ENCODE measurements at places on chromosomes 3 and 15.

GRCh38 chr3:177228601-177229190, 31.4 kb upstream of the TBL1XR1 start:
- no peak for DNase-seq

- no peak for DNase-seq
Measured at GRCh38 chr3:173380681-173381080, 16.9 kb upstream of the NLGN1 start.

DNA sequence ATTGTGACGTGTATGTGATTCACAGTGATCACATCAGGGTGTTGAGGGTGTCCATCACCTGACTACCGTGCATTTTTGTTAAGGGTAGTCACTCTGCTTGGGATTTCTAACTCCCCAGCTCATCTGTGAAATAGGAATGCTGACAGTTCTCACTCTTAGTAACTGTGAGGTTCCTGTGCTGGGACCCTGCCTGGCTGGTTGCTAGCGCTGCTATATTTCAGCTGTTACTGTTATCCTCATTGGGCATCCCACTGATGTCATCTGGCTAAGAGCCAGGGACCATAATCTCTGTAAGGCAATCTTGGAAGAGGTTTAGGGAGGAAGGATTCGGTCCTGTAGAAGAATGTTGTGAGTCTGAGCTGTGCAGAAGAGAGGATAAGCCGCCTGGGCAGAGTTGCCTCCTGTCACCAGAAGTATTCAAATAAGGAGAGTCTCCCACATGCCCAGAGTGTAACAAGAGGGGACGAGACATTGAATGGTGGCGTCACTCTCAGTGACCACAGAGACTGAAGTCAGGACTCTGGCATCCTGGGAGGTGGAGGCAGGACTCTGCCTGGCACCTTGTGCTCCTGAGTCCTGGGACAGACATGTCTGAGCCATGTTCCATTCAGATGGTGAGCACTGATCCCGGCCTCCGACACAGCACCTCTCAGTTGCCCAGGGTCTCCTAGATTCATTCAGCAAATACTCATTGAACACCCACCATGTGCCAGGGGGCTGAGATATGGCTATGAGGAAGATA, 52.2 kb downstream of the FBLN2 start:
- DNase-seq = peak; percentile 50

DNA sequence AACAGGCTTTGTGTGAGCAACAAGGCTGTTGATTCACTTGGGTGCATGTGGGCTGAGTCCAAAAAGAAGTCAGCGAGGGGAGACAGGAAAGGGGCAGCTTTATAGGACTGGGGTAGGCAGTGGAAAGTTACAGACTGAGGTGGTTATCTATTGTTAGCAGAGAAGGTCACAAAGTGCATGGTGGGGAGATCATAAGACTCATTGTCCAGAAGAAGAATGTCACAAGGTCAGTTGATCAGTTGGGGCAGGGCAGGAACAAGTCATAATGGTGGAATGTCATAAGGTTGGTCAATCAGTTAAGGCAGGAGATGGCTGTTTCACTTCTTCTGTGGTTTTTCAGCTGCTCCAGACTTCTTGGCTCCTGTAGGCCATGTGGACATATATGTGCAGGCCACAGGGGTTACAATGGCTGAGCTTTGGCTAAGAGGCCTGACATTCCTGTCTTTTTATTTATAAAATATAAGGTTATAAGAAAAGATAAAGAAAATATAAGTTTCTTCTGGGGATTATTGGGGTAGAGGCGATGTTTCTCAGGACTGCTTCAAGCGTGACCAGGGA, 69.5 kb upstream of the SNTN start:
- DNase-seq = no peak

- DNase-seq = no peak
Measured at GRCh38 chr3:134106580-134106979, 76.9 kb upstream of the SLCO2A1 start.

DNA sequence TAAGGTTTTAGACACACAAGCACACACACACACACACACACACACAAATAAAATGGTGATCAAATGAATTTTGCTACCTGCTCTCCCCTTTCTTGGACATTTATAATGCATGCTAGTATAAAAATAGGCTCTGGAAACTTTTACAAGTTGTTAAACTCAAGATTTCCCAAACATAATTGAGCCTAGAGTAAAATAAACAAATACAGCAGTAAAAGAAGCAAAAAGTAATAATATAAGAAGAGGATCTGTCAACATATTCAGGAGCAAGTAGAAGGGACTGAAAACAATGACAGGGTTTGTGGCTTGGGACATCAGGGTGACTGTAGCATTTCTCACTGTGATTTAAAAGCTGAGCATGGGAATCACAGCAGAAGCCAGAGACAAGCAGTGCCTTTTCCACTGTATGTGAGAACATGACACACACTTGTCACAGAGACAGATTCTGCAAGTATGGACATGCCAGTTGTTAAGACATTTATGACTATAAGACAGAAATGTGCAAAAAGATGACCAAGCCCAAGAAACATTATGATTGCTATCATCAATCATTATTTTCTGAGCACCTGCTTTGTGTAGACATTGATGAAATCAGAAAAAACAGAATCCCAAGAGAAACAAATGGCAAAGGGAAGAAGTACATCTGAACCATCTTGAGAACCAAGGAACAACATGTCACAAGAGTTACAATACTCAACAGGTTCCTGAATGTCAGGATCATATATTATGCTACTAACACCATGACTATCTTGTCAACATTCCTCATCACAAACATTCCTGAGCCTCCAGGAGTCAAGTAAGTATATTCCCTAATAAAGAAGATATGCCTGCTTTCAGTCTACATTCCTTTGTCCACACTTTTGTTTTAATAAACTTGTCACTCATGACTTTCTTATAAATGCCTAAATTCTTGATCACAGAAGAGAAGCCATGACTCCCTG, 7.1 kb downstream of the THRB start:
- no peak for DNase-seq

DNA sequence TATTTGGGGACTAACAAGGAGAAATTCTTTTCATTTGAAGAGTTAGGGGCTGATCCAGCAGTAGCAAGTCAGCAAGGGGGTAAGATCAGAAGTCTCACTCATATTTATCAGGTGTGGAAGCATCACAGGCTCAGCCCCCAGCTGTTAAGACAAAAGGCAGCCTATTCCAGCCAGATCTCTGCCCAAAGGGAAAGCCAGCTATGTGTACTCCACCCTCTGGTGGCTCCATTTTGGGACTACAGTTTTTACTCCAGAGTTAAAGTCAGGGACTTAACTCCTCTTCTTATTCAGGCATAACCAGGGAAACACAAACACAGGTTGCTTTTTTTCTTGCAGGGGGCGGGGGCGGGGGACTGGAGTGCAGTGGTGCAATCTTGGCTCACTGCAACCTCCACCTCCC, 19.2 kb downstream of the UBP1 start:
- DNase-seq = no peak

- peak; percentile 68 for DNase-seq
Measured at GRCh38 chr3:187739561-187740332, 5.5 kb downstream of the BCL6 start.

DNA sequence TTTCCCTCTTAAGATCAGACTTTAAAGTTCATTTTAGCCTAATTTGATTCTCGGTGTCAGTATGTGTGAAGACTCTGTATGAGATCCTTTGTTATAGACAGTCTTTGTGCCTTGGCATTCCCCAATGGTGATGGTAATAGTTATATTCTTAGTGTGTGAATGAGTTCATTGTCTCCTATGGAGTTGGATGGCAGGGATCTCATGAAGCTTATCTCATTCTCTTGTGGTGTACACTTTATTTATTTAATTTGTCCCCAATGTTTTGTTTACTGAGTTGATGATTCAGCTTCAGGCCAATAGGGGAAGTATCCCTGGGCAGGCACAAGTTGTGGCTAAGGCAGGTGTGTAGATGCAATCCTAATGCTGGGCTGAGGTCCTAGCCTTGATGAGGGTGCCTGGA, 222.0 kb upstream of the DPPA4 start:
- no peak for DNase-seq

GRCh38 chr3:122080207-122080587, 25.0 kb downstream of the CD86 start:
- DNase-seq = no peak

GRCh38 chr3:186483611-186484340, 60.4 kb downstream of the CRYGS start:
- peak; percentile 23 for DNase-seq

- no peak for DNase-seq
Measured at GRCh38 chr15:70301396-70301795, 203.7 kb upstream of the TLE3 start.

GRCh38 chr15:70505936-70506912, 257.1 kb downstream of the UACA start:
- no peak for DNase-seq

- no peak for DNase-seq
Measured at GRCh38 chr3:15032650-15033049, 32.5 kb downstream of the MRPS25 start.

DNA sequence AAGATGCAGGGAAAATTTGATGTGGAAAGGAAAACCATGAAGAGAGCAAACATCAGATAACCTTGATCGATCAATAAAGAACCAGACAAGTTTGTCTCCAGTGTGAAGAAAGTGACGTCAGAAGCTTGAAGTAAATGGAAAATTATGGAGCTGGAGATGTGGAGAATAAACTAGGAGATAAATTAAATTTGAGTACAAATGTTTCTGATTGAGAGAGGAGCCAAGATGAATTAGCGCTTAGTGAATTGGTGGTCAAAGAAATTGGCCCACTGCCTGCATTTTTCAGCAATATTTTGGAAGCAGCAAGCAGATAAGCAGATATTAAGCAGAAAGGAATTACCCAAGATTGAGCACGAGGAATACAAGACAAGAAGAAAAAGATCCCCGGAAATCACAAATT, 567.3 kb upstream of the ZNF385D start:
- no peak for DNase-seq

DNA sequence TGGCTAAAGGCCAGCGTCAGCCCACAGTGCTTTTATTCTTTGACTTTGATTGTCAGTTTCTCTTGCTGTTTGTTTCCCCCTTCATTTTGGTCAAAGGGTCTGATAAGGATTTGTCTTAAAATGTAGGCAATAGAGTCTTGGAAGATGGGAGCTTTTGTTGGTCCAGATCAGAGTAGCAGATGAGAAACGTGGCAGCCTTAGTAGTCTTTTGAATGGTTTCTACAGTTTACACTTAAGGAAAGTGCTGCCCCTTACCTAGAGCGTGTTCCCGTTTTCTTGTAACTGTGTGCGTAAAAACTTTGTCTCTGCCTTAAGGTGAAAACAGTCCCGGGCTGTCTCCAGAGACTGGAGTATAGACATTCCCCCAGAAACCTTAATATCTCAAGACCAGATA, 630 bp downstream of the LXN start:
- DNase-seq = no peak

DNA sequence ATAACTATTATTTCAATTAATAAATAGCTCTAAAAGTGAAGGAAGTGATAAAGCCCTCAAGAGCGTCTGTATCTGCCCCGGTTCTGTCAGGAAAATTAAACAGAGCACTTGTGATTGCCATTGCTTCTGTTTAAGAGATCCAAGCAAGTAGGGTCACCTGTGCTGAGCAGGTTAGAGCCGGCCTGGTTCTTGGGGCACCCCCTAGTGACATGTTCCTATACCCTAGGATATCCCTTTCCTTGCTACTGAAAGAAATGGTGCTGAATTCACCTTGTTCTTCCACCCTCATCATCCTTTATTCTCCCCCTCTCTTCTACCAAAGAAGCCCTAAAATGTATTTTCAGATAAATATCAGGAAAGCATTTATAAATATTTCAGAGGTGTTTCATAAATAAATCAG, 323.5 kb downstream of the RORA start:
- no peak for DNase-seq
